ENCODE measurements at places on chromosomes 16 and 17.

- DNase-seq, result no peak
Measured at GRCh38 chr17:30344283-30345088, 10.6 kb upstream of the TMIGD1 start.

GRCh38 chr17:43676471-43676870 lies 14.7 kb upstream of the MEOX1 start:
- no peak for DNase-seq

GRCh38 chr17:50627782-50628601 lies 6.7 kb upstream of the ABCC3 start:
- no peak for DNase-seq

DNA sequence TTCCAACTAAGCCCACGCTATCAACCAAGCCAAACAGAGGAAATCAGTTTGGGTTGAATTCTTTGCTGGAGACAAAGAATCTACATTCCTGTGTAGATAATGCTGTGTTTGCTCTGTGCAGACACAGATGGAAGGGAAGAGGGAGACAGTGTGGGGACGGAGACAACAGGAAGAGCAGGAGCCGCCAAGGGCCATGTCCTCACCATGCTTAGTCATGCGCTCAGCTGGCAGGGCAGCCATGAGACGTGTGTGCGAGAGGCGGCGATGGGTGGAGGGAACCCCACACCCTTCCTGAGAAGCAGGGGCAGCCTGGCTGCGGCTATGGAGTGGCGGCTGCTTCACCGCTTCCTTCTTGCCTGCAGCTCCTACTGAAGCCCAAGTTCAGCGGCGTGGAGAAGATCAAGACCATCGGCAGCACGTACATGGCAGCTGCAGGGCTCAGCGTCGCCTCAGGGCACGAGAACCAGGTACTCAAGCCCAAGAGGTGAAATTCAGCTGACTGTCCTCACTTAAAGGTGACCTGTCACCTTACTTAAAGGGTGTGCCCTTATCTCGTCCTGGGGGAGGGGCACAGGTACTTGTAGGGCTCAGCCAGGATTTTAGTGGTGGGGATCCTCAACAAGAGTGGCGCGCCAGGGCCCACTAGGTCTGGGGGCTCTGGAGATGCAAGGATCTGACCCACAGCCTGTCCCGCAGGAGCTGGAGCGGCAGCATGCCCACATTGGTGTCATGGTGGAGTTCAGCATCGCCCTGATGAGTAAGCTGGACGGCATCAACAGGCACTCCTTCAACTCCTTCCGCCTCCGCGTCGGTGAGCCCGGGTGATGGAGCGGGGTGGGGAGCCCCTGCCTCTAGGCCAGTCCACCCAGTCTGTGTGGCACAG lies 47.5 kb downstream of the ADCY7 start:
- no peak for DNase-seq

GRCh38 chr17:76561332-76561731 lies 21.5 kb downstream of the PRCD start:
- no peak for DNase-seq

- no peak for DNase-seq
Measured at GRCh38 chr17:39563476-39563875, 44.2 kb downstream of the NEUROD2 start.

DNA sequence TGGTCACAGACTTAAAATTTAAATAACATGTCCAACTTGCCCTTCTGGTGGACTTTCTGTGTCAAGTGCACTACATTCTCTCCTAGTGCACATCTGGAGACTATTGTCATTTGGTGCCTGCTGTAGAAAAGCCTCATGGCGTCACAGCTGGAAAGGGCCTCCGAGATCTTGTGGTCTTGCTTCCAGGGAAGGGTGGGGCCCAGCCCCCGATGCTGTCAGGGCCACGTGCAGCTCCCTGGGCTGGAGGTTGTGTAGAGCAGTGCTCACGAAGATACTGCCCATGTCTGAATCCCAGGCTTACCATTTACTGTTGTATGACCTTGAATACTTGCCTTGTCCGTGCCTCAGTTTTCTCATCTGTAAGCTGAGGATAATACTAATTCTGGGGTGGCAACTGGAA lies 6.8 kb upstream of the MPRIP start:
- no peak for DNase-seq

DNA sequence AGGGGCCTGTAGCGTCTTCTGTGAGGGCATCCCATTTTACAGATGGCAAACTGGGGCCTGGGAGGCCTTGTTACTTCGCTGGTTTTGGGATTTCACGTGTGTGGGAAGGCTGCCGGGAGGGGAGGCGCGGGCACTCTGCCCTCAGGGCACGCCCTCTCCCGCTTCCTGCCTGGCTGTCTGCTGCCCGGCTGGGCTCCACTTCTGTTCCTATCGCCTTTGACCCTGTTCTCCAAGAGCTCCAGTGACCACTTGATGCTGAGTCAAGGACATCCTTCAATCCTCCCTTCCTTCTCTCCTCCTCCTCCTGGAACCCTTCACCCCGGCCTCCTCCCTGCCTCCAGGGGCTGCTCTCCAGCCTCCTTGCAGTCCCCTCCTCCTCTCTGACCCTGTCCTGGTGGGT lies 16.0 kb downstream of the SPNS3 start:
- DNase-seq, result no peak

DNA sequence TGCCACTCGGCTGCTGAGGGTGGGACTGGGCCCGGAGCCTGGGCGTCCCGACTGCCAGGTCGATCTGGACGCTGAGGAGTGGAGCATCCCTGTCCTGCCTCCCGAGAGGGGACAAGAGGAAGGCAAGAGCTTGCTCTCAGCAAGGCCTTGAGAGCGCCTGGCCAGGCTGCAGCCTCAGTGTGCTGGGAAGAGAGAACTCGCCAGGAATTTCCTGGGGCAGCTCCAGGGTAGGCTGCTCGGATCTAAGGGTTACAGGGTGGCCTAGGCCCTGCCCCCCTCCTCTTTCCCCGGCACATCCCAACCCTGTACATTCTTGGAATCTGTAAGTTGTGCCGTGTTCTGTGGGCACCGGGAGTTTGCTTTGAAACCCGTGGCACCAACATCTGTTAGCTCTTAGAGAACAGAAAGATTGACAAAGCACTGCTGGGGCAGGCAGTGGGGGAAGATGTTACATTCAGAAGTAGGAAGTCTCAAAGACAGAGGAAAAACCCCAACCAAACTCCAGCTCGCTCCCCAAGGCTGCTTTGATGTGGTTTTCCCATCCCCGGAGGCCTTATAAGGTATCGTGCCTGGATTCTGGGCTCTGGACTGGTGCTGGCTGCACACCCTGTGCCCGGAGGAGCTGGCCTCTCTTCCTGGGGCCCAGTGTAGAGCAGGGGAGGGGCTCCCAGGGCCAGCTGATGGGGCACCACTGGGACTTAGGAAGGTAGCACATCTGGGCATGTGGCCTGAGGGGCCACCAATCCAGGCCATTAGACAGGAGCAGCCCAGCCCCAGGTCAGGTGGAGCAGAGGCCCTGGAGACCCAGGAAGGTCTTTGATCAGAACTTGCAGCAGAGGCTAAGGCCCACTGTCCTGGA lies 55.2 kb downstream of the NKD1 start:
- no peak for DNase-seq

DNA sequence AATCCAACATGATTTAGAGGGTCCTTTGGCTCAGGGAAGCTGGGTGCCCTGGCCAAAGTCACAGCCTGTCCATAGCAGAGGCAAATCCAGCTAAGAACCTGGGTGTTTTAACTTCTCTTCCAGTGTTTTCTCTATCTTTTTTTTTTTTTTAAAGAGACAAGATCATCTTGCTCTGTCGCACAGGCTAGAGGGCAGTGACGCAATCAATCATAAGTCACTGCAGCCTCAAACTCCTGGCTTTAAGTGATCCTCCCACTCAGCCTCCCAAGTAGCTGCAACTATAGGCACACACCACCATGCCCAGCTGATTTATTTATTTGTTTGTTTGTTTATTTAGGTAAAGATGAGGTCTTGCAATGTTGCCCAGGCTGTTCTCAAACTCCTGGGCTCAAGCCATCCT lies 14.8 kb upstream of the GRIN2A start:
- DNase-seq, result no peak
